ENCODE measurements at places on chromosomes 1 and 21.
A peak's percentile ranks its signal among the peaks of the same experiment; 100 is the strongest.

GRCh38 chr1:248872752-248873408, 14.0 kb upstream of the ZNF692 start:
- DNase-seq = peak; percentile 61

DNA sequence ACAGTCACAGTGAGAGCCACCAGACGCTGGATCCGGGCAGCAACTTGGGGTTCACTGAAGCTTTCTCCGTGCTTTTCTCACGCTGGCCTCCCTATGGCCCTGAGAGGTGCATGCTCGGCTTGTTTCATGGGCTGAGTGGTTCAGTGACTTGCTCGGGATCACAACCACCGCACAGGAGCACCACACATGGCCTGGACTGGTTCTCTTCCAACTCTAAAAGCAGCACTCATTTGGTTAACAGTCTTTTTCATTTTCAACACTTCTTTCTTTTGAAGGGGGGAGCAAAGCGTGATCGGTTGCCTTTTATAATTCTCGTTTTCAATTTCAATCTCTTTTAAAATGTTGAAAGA, 26.2 kb downstream of the UBIAD1 start:
- DNase-seq = no peak

DNA sequence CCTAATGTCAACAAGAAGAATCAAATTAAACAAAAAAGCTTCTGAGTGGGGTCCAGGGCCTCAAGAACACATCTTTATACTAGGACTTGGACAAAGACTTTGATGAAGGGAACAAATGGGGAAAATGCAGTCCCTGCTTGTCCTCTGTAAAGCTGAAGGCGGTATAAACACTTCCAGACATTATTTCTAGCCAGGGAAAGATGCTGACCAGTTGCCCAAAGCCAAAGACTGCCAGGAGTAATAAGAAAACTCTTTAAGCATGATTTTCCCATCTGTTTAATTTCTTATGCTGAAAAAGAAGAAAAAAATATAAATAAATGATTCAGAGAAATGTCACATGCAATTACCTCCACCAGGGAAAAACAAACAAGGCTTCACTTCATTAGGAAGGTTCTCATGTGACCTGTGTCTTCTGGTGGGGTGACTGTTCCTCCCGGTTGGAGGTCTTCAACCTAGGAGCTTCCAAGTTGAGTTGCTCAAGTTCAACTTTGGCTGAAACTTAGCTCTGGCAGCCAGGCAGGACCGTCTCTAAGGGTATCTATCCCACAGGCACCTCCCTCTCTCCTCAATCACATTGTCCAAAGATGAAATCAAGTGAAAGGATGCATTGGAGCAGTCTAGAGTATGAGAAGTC, 65.2 kb upstream of the KCNE2 start:
- DNase-seq = no peak

DNA sequence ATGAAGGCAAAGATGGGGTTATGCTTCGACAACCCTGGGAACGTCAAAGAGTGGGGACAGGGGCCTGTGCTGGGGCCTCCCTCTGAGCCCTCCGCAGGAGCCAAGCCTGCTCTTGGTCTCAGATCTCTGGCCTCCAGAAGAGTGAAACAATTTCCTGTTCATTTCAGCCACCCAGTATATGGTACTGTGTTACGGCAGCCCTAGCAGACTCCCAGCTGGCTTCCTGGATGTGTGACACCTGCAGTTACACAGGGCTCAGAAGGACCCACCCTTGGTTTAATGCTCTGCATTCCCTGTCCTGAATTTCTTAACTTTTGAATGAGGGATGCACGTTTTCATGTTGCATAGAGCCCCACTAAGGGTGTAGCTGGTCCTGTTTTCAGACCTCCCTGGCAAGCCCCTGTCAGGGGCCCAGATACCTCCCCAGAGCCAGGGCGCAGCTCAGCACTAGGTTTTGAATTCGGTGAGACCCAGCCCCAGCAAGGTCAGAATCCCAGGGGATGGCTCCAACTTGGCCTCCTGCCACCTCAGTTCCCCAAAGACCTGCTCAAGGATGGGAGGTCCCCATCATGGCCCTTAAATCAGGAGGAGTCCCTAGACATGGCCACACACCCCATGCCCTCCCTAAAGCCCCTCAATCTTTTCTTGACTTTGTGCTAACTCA, 79.0 kb upstream of the IFFO2 start:
- no peak for DNase-seq

Data from activated naive CD4-positive, alpha-beta T cell treated with anti-CD3 and anti-CD28 coated beads, Interleukin-2, amount 10 ng/mL, durations not matched to agents 7 days and 5 days (primary cell).